ENCODE measurements at places on chromosomes 5 and 9.

DNA sequence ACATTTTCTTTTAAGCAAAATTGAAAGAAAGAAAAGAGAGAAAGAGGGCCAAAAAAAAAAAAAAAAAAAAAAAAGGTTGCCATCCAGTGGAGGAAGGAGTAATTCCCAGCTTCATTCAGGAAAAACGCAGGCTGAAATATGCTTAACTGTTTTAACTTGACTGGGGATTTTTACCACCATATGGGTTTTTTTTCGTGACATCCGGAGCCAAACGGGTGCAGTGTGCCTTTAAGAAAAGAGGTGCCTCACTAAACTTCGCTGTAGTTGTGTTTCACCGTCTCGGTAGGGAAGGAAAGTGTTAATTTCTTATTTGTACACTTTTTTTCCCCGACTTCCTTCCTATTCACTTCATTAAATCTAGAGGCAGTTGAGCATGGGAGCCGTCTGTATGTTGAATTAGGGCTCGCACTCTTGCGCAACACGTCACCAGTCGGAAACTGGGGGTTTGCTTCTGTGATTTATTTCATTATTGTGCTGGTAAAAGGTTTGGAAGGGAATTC lies 143.0 kb downstream of the SMARCA2 start:
- DNase-seq: peak; percentile 71

- DNase-seq: no peak
Measured at GRCh38 chr9:95927271-95928004, 51.9 kb downstream of the ERCC6L2 start.

DNA sequence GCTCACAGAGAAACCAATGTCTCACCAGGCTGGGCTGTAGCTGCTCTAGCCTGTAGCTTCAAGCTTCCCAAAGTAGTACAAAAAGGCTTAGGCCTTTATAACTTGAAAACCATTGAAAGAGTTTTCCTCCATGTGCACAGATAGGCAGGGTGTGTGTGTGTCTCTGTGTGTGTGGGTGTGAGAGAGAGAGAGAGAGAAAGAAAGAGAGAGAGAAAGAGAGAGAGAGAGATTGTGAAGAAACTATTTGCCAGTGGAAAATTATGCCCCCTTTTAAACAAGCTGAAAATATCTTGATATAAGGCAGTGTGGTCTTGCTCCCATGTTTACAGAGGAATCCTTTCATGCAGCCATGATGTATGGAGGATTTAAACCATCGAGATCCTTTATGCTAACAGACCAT lies 17.9 kb upstream of the GDNF start:
- DNase-seq: no peak

GRCh38 chr9:83633676-83634075 lies 10.7 kb downstream of the IDNK start:
- no peak for DNase-seq

GRCh38 chr5:159912033-159912800 lies 4.1 kb upstream of the ADRA1B start:
- peak; percentile 59 for DNase-seq

- no peak for DNase-seq
Measured at GRCh38 chr5:38527475-38527874, 29.0 kb downstream of the LIFR start.
